LNCaP clone FGC (cell line): ENCODE measurements at places on chromosomes 6 and 20.

DNA sequence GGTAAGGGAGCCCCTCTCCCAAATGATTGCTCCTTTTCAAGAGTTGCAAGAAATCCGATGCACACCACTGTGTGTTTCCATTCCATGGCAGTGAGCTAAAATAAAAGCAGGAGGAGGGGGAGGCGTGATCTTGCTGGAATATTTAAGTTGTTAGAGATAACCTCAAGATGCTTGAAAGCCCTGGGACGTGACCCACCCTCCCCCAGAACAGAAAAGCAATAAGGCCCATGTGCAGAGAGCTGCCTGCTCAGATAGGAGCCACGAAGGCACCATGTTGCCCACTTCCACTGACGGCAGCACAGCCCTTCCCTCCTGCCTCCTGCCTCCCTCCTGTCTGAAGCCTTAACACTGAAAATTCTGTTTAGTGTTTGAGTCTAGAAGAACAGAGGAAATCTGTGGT lies 432.6 kb upstream of the CDH4 start:
- no peak for DNase-seq

DNA sequence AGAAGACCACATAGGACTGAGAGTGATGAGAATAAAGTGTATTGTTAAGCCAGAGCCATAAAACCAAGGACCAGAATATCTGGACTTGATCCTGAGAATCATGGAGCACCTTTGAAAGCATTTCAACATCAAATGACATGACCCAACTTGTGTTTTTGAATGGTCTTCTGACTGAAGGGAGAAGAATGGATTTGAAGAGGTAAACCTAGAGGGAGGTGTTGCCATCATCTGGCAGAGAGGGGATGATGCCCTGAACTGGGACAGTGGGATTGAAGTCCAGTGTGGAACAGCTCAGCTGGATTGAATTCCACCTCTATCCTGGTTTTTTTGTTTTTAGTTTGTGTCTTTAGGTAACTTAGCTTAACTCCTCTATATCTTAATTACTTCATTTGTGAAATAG lies 570.0 kb downstream of the TBC1D32 start:
- DNase-seq, result no peak

DNA sequence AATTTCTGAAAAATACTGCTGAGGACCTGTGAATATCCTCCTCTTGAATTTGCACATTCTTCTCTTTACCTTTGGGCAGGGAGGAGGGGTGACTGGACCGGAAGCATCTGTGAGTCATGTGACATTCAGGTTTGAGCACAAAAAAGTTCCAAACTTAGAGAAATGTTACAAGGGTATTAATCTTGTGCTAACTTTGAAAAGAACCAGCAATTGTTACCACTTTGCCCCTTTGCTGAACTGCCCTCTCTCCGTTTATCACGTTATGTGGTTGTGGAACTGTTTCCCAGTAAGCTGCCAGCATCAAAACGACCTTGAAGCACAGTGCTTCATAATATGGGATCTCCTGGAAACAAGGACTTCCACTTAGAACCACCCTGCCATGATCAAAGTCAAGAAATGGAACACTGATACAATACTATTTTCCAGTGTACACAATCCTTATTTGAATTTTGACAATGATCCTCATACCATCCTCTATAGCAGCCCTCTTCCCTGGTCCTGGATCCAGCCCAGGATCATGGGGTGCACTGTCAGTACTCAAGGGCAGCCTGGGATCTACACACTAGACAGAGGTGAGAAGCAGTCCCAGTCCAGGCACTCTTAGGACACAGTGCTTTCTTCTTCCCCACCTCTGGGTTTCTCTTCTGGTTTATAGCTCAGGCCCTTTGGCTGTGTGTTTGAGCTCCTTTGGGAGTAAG lies 2.3 kb upstream of the TUBB1 start:
- DNase-seq, result no peak

- no peak for DNase-seq
Measured at GRCh38 chr6:143441680-143442545, 8.6 kb downstream of the ADAT2 start.

DNA sequence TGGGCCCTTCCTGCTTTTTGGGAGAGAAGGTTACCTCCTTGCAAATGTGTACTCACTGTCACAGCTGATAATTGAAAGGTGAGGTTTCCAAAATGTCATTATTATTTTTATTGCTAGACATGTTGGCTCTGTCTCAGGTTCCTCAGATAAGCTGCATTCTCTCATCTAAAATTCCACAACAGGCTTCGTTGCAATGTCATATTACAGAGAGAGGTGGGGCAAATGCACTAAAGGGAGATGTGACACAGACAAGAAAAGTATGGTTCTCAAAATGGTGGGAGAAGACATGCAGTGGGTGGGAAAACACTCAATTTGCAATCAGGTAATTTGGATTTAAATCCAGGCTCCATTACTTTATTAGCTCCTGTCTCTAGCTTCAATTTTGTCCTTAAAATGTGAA lies 256.4 kb upstream of the POU3F2 start:
- DNase-seq, result no peak

DNA sequence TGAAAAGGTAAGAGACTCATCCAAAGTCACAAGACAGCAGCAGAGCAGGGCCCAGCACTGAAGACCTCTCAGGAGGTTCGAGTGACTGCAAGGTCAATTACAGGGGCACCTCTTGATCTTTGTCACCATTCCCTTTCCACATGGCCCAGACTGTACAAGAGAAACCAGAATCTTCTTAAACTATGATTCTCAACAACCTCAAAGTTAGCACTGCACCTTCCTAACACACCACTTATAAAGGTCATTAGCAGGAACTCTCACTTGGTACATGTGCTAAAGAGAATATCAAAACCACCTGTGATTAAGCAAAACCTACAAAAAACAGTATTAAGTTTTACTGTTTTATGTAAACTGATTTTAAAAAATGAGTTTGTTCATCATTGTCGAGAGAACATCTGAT lies 70.2 kb downstream of the DTNBP1 start:
- DNase-seq, result no peak

DNA sequence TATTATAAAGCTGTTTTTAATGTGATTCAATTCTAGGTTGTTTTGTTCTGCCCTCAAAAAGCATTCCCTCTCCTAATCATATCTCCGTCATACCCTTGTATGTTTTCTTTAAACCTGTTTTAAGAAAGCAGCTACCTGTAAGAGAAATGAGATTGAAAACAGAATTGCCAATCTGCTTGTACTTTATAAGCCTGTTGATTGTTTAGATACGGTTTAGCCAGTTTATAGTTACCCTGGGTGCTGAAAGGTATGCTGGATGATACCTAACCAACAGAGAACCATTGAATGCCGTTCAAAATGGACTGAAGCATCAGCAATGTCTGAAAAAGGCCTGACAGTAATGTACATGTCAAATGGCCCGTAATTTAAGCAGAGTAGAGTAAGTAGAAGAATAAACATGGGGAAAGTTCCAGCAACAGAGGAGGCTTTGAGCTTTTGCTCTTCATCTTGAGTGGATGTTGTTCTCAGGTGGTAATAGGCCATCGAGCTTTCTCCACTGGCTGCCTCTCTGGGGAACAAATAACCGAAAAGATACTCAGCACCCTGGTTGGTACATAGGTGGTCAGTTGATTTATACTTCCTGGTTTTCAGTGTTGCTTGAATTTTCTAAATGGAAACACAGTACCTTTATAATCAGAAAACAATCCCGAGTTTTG lies 27.5 kb downstream of the PTPN1 start:
- DNase-seq, result no peak

- DNase-seq, result peak; percentile 60
Measured at GRCh38 chr20:33667676-33668465, 1.1 kb downstream of the ACTL10 start.

- DNase-seq, result no peak
Measured at GRCh38 chr20:37764333-37764935, 70.6 kb downstream of the CTNNBL1 start.

GRCh38 chr20:8331740-8332412 lies 199.8 kb downstream of the PLCB1 start:
- DNase-seq, result no peak

DNA sequence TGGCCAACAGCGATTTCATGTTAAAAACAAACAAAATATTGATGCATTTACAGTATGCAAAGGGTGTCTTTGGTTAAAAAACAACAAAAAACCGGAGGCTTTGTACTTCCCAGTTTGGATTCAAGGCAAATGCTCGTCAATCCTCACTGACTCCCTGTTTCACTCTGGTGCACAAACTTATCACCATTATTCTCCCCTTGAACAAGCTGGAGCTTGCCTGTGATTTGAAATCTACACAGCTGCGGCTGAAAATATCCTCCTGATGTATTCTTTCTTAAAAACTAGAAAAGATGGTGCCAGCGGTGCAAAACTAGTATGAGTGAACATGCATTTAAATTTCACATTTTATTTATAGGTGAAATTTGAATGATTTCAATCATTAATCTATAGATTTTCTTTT lies 3.3 kb downstream of the PERP start:
- DNase-seq, result no peak

- no peak for DNase-seq
Measured at GRCh38 chr6:49205526-49205925, 257.5 kb downstream of the MMUT start.

- DNase-seq, result no peak
Measured at GRCh38 chr20:8393381-8393780, 261.3 kb downstream of the PLCB1 start.

- no peak for DNase-seq
Measured at GRCh38 chr6:110826236-110827129, 11.2 kb upstream of the CDK19 start.

- no peak for DNase-seq
Measured at GRCh38 chr6:157226026-157226625, 97.2 kb downstream of the TMEM242 start.

- DNase-seq, result peak; percentile 63
Measured at GRCh38 chr20:32743237-32744112, at the start of gene COMMD7. COMMD7 (minus strand) TSS chr20:32743467; CDS start chr20:32743391, 76 bp downstream.

DNA sequence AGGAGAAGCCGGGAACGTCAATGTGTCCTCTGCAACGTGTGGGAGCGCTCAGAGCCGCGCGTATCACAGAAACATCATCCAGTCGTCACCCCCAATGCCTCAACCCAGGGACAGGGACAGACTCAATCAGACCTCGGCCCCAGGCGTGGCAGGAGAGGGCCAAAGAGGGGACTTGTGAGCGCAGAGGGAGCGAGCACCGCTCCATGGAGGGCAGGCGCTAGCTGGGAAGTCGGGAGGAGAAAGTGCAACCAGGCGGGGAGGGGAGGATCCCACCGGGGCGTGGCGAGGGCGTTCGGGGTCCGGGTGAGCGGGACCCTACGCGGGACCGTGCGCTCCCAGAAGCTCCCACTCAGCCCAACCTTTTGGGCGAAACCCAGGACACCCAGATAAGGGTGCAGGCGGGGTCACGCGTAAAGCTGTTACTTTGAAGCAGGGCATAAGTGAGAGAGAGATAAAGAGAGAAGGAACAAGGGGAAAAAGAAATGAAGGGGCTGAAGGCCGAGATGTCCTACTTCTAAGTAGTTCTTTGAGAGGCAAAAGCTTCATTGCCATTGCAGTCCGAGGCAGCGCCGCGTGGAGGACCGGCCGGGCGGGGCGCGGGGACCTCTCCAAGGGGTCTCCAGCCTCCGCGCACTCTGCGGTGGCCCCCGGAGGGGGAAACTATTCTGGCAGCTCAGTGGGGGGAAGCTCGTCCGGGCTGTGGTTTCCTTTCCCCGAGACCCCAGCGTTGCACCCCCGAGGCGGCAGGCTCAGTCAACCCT lies 862 bp upstream of the SOBP start:
- no peak for DNase-seq

DNA sequence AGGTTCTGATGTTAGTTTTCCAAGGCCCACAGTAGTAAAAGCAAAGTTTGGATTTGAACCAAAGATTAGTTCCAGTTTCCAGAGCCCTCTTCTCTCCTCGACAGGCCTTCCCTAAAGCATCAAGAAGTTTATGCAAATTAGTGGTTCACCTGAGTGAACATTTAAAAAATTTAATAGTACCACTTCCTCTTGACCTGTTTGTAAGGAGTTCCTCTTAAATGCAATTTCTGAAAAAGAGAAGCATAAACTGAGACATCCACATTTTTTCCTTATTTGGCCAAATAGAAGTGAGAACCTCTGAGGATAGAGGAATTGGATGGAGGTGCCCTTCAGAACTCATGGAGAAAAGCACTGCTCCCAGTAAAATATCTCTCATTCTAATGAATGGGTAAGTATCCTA lies 1.2 kb upstream of the DSE start:
- no peak for DNase-seq

- no peak for DNase-seq
Measured at GRCh38 chr6:111161650-111162049, 74.3 kb downstream of the SLC16A10 start.

DNA sequence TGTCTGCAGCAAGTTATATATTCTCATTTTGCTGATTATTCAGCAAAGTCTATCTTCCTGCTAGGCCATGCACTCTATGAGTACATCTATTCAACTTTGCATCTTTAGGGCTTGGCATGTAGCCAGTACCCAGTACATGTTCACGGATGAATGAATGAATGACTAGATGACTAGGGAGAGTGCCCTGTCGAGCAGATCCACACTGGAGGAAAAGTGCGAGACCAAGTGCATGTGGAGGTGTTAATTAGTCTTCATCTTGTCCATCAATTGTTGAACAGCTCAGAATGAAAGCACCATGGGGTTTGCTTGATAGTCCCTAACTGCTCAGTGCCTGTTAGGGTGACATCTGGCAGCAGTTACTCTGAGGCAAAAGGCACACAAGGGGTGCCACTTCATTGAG lies 30.4 kb downstream of the TM9SF4 start:
- DNase-seq, result no peak

DNA sequence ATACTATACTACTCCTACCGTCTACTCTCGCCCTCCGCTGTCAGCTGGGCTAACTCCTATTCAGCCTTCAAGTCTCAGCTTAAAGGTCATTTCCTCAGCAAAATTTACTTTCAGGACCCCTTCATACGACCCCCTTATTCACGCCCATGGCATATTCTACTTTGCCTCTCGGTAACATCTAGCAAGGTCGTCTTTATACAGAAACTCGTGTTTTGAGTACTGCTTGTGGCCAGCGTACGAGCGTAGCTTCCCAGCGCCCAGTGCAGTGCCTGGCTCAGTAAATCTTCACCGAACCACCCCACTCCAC lies 546 bp downstream of the CRNKL1 start:
- DNase-seq, result no peak

GRCh38 chr6:85669735-85670194 lies 27.1 kb upstream of the SYNCRIP start:
- DNase-seq, result no peak

GRCh38 chr20:51766994-51767866 lies 960 bp downstream of the ATP9A start:
- DNase-seq, result peak; percentile 62

DNA sequence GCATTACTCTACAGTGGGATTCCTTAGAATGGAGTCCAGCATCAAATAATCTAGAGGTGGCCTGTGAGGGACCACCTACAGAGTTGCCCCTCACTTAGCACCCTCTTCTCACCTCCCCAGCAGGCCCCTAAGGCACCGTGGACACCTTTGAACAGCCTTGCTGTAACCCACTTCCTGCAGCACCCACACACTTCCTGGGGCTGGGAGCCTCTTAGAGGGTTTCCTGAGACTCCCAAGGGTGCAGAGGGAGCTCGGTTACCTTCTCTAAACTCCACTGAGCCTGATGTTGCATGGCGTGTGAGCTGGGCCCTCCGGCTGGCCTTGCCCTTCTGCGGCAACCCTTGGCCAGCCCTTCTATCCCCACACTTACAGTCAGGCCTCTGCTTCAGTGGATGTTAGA lies 7.3 kb upstream of the SIRPG start:
- DNase-seq, result no peak
